ENCODE measurements at places on chromosomes 12 and 14.

DNA sequence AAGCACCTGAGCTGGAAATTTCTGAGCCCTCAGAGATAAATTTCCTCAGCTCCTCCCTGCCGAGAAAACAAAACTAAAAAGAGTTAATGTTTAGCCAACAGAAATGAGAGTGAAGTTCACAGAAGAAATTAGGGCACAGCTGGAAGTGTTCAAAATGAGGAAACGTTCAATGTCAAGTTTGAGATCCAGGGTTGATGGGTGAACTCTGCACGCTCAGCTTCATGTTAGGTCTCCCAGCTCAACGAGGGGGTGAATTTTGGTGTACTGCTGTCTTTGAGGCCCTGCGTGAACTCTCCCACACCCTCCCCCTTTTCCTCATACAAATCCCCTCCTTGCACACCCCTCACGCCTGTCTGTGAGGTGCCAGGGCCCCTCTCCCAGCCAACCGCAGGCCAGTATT lies 13.3 kb upstream of the OAS3 start:
- DNase-seq, result peak; percentile 24

DNA sequence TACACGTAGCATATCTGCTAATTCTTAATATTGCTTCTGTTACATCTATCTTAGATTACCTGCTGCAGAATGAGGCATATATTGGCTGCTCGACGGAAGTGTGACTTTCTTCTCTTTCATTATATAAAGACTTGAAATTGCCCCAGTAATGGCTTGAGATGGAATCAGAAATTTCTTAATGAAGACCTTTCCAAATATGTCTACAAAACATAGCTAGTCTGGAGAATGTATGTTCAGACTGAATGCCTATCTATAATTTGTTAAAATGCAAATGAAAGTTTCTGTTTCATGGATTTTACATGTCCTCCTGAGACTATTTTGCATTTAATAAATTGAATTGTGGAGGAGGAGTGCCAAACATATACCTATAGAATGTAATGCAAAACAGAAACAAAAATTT lies at the start of gene TAS2R10:
Gene TAS2R10 (minus strand): TSS at position 101 of the 400 bp plus-strand sequence. CDS start 89 bp downstream, at position 12.
- DNase-seq, result no peak

DNA sequence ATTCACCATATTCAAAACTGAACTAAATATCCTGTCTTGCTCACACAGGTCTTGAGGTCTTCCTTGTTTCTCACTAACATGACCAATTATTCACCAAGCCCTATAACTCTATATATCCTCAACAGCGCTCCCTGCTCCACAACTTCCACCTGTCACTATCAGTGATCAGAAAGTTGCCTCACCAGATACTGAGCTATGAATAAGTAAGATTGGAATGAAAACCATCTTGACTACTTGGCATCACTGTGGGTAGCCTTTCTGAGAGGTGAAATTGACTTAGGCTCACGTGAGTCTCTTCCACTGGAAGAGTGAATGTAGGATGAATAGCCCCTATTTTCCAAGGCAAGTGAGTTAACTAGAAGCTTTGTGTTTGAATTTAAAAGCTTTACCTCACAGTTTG lies 167.1 kb downstream of the PIK3C2G start:
- no peak for DNase-seq

- no peak for DNase-seq
Measured at GRCh38 chr12:127600211-127600610, 666.8 kb upstream of the TMEM132C start.

DNA sequence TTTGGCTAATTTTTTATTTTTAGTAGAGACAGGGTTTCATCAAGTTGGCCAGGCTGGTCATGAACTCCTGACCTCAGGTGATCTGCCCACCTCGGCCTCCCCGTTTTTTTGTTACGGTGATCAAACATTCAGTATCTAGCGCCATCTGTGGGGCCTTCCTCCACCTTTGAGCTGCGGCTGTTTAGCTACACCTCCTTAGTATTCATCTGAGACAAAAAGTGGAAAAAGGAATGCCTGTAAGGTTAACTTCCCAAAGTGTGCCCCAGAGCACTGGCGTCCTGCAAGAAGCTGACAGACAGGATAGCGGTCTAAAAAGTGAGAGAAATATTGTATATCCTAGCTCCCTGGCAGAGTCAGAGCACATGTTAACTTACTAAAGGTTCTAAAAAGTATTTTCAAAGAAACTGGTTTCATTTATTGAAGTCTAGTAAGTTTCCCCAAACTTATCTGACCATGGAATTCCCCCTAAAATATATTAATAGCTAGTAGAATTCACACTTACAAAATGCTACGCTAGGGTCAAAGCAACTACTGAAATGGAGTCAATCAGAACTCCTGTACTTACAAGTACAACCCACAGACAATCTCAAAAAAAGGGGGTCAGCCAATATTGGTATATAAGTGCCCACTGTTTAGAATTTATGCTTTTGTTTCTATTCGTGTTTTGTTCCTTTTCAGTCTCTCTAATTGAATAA lies 59.1 kb downstream of the DUSP16 start:
- no peak for DNase-seq

DNA sequence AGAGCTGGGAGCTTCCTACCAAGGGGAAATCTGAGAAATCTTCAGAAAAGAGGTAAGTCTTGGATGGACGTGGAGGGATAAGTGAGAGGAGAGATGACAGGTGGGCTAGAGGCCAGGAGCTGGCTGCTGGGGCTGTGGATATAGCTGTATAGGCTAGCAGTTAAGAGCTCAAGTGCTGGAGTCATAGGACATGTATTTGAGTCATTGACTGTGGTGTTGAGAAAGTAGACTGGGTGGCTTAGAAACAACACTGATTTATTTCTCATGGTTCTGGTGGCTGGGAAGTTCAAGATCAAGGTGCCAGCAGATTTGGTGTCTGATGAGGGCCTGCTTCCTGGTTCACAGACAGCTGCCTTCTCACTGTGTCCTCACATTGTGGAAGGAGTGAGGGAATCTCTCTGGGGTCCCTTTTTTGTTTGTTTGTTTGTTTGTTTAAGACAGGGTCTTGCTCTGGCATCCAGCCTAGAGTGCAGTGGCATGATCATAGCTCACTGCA lies 151.1 kb upstream of the FUT8 start:
- DNase-seq, result no peak

DNA sequence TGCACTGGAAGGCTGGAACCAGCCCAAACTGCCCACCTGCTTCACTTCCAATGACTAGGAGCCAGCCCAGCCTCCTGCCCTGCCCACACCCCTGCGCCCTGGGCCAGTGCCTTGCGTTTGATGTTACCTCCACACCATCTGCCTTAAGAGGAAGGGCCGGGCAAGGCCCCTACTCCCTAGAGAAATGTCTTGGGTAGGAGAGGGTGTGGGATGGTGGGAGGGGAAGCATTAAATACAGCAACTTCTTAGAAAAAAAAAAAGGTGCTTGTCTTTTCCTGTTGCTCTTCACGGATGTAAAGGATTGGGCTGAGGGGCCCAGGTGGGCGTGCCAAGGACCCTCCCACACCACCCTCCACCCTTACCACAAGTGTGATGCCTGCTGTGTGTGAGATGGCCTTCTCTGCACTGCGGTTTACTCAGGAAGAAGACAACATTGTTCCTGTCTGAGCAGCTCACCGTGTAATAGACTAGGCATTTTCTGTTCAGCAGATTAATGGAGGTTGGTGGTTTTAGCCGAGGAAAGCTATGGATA lies 99.9 kb downstream of the NINJ2 start:
- no peak for DNase-seq

DNA sequence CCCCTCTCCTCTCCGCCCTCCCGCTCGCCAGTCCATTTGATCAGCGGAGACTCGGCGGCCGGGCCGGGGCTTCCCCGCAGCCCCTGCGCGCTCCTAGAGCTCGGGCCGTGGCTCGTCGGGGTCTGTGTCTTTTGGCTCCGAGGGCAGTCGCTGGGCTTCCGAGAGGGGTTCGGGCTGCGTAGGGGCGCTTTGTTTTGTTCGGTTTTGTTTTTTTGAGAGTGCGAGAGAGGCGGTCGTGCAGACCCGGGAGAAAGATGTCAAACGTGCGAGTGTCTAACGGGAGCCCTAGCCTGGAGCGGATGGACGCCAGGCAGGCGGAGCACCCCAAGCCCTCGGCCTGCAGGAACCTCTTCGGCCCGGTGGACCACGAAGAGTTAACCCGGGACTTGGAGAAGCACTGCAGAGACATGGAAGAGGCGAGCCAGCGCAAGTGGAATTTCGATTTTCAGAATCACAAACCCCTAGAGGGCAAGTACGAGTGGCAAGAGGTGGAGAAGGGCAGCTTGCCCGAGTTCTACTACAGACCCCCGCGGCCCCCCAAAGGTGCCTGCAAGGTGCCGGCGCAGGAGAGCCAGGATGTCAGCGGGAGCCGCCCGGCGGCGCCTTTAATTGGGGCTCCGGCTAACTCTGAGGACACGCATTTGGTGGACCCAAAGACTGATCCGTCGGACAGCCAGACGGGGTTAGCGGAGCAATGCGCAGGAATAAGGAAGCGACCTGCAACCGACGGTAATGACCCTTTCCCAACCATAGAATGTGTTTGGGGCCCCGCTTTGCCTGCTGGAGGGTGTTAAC lies 615 bp downstream of the CDKN1B start:
- no peak for DNase-seq

DNA sequence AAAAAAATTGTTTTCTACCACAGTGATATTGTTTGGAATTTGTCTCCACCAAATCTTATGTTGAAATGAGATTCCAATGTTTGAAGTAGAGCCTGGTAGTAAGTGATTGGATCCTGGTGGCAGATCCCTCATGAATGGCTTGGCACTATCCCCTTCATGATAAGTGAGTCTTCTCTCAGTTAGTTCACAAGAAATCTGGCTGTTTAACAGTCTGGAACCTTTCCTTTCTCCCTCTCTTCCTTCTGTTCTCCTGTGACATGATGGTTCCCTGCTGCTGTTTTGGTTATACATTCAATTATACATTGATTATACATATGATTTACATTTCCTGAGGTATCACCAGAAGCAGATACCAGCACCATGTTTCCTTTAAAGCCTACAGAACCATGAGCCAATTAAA lies 442.2 kb downstream of the SLC6A15 start:
- no peak for DNase-seq

DNA sequence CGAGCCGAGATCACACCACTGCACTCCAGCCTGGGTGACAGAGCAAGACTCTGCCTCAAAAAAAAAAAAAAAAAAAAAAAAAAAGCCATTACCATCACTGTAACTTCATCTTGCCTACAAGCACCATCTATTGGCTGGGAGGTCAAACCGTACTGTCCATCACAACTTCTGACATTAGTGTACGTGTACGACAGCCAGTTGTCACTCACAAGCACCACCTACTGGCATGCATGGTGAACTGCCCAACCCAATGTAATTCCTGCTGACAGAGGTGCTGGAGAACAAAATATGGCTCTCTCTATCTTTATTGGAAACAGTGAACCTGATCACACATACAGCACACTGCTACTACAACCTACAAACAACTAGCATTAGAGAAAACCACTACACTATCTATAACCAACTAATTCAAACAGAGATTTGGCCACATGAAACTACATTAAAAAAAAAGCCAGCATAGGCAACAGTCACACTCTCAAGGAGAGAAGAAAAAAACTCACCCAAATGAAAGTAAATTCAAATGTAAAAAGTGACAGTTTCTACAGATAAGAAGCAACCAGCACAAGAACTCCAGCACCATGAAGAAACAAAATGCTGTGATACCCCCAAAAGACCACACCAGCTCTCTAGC lies 82.3 kb downstream of the PUS7L start:
- no peak for DNase-seq
